ENCODE measurements at places on chromosomes 3 and 15. TPM values are rescaled to one million over a fixed set of nuclear protein-coding genes. Genes with fewer than 3 reads are reported as not detected.

GRCh38 chr3:168596175-168596823, 500.6 kb upstream of the GOLIM4 start:
- DNase-seq: no peak

DNA sequence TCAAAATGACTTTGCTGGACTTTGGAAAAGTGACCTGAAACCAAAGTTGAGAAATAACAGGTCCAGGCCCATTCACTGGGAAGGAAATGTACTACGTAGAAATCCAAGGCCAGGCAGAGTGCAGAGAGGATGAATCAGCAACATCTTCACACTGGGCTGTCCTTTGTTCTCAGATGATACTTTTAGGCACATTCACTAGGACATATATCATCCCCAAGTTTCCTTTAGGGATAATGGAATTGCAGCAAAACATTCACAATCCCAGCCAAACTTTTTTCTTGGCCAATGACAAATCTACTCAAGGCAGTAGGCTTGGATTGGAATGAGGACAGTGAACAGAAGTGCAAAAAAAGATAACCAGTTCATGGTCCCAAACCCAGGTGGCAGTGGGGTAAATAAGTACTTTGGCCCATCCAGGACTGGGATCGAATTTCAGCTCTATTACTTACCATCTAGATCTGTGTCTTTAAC, 75.1 kb downstream of the CLDN11 start:
- DNase-seq: no peak

DNA sequence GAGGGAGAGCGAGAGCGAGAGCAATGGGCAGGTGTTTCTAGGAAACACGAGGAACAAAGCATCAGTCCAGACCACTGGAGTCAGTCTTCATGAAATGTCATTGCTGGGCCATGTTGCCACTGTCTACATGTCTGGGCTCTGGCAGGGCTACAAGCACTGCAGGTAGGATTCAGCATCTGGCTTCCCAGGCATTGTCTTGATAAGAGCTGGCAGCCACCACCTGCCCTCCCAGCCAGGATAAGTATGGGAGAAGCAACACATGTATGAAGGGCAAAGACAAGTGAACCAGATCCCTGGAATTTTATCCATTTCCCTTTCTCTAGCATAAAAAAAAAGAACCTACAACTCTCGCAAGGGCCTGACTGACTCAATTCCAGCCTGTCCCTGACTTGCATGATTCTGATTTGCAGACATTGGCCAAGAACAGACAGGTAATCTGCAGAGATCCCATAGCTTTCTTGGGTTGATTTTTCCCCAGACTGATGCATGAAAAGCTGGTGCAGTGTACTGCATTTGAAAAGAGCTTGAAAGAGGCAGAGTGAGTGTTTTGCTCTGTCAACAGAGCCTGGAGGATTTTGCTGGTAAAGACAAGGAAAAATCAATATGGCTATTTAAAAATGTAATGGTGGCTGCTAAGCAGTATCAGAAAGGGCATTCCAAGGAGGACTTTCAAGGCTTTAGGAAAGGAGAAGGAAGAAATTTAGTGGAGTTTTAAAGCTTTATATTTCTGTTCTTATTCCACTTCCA, 157.2 kb upstream of the MYRIP start:
- no peak for DNase-seq

GRCh38 chr15:90881181-90881977, 2.9 kb upstream of the FES start:
- no peak for DNase-seq

GRCh38 chr3:9690451-9691450, 12.9 kb upstream of the CPNE9 start:
- DNase-seq: no peak

Gene CKMT1A
- total RNA-seq: 65.4 TPM

- no peak for DNase-seq
Observed at GRCh38 chr15:67805666-67806516, 19.4 kb upstream of the SKOR1 start.

Gene SAMMSON
- not detected for total RNA-seq

DNA sequence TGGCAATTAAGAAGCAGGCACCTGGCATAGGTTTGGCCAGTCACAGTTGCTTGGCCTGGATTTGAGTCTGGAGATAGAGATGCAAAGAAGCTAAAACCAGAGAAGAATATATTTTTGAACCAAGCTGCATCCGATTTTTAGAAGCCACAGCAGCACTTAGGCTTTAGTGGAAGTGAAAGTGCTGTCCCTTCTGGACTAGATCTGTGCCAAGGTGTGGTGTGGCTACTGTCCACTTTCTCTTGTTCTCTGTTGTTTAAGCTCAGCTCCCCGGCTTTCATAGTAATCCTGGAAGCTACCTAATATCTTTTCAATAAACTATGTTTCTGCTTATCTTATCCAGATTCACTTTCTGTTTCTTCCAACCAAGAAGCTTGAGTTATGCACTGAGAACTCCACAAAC, 183.4 kb upstream of the THRB start:
- DNase-seq: no peak

Gene AMOTL2
- total RNA-seq: 129 TPM

Gene RABL3
- 23.4 TPM for total RNA-seq

DNA sequence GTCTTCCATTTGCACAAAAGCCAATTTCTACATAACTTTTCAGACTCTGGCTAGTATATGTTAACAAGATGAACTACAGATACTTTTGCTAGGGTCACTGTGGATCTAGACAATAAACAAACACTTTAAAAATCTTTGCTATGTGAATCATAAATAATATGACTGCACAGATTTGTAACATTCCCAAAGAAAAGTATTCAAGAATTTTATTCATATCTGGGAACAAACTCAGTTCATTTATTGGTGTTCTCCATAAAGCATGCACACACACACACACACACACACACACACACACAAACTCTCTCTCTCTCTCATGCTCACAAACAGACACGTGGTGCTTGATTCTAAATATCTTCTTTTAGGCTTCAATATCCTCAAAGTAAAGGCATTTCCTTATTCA, 18.8 kb upstream of the THRB start:
- no peak for DNase-seq

Gene LDHAL6B
- total RNA-seq: not detected

Gene TERC
- 3.5 TPM for total RNA-seq
